ENCODE measurements at places on chromosomes 1 and 21. TPM values are rescaled to one million over a fixed set of nuclear protein-coding genes. Genes with fewer than 3 reads are reported as not detected.

The FALEC gene
- 0.84 TPM for total RNA-seq

The GPR37L1 gene
- 0.04 TPM for total RNA-seq

The ELF3 gene
- total RNA-seq, result 0.35 TPM

The PIP5K1A gene
- total RNA-seq, result 27.1 TPM

The DCDC2B gene
- total RNA-seq, result not detected

The HAO2 gene
- 0.13 TPM for total RNA-seq

The DENND4B gene
- total RNA-seq, result 11.8 TPM

The DYNLT4 gene
- total RNA-seq, result 0.40 TPM

The SMPDL3B gene
- 0.09 TPM for total RNA-seq

DNA sequence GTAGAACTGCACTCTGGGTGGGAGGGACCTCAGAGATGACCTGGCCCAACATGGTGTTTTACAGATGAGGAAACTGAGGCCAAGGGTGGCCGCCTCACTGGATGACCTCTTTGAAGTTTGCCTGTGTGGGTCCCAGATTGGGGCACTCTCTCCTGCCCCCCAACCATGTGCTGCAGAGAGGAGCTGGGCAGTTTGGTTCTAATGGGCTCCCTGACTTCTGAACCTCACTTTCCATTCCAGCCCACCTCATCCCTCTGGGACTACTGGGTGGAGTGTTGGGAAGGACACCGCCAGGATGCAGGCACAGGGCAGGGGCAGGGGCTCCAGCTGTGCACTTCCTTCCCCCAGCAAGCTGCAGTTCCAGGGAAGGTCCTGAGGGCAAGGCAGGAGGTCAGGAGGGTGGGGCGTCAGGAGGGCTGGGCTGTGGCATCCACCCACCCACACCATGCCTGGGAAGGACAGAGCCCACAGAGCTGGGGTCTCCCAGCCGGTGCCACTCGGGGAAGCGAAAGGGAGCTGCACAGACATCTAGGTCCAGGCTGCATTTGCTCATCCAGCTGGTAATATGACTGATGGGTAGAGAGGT, 10.3 kb upstream of the EPS8L3 start:
- no peaks in the 10 kb centered on the region for H3K36me3 ChIP-seq
- H3K27me3 ChIP-seq, result peaks cover 6% of the 10 kb centered on the region
- H3K4me3 ChIP-seq, result no peak overlapping the region
- peaks cover 9% of the 10 kb centered on the region for H3K4me1 ChIP-seq

DNA sequence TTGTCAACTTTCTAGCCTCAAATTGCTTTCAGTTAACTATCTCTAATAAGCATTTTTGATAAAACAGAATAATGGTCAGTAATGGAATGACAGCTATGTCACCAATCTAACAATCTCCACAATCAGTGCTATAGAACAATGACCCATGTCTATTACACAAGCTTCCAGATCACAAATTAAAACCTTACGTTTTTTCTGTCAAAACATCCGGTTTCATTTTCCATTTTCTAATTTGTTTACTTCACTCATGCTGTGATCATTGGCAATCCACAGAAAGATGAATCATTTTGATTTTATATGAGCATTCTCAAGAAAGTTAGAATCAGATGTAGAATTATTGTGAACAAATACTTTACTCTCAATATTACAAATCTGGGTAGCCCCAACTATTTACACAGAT, 80.3 kb downstream of the KCNT2 start:
- no peaks in the 10 kb centered on the region for H3K27me3 ChIP-seq
- H3K4me3 ChIP-seq, result no peak overlapping the region
- H3K36me3 ChIP-seq, result no peaks in the 10 kb centered on the region
- H3K4me1 ChIP-seq, result no peaks in the 10 kb centered on the region
- H3K27ac ChIP-seq, result no peak overlapping the region

GRCh38 chr1:237041795-237042525, at the start of gene RYR2:
Gene RYR2, plus strand, starts transcription at chr1:237042184. Its CDS starts 338 bp downstream, at chr1:237042522.
- H3K4me1 ChIP-seq, result peaks cover 11% of the 10 kb centered on the region
- H3K27me3 ChIP-seq, result peaks cover 33% of the 10 kb centered on the region
- peak; percentile 51 for DNase-seq
- H3K36me3 ChIP-seq, result no peaks in the 10 kb centered on the region
- peak within 1 kb of the TSS; percentile 40 for H3K4me3 ChIP-seq
- no peak within 1 kb of the TSS for H3K27ac ChIP-seq

- H3K27me3 ChIP-seq, result no peaks in the 10 kb centered on the region
- H3K36me3 ChIP-seq, result no peaks in the 10 kb centered on the region
- H3K4me3 ChIP-seq, result peak overlapping the region; percentile 89
Observed at GRCh38 chr1:81802457-81802706, 1.6 kb downstream of the ADGRL2 start.

DNA sequence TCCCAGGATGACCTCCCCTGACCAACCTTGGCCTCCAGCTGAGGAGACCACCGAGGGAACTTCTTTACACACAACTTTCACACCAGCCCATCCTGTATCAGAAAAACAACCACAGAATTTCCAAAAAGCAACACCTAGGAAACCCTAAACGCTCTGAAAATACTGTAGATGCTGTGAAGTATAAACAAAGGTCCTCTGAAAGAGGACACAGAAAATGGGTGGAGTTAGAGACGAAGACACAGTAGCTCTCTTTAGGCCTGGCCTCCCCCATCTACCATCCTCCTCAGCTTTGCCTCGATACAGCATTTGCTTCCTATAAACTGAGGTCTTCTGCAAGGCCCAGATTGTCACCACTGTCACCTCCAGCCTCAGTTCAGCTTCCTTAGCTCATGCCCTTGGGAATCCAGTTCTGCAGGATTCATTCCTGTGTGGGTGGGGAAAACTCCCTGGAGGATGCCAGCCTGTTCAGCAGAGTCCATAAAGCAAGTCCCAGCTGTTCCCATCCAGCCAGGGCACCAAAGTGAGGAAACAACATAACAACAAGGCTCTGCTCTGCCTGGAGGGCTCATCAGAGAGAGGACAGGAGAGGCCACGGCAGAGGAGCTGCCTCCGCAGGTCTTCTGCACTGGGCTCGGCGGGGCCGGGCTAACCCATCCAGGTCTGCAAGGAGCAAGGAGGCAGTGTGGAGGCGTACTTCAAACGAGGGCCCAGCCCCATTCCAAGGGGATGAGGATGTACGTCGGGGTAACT, 15.0 kb downstream of the PIK3C2B start:
- no peak for DNase-seq
- H3K4me1 ChIP-seq, result peaks cover 73% of the 10 kb centered on the region
- no peak overlapping the region for H3K4me3 ChIP-seq
- H3K27ac ChIP-seq, result no peak overlapping the region
- H3K36me3 ChIP-seq, result peaks cover 2% of the 10 kb centered on the region

DNA sequence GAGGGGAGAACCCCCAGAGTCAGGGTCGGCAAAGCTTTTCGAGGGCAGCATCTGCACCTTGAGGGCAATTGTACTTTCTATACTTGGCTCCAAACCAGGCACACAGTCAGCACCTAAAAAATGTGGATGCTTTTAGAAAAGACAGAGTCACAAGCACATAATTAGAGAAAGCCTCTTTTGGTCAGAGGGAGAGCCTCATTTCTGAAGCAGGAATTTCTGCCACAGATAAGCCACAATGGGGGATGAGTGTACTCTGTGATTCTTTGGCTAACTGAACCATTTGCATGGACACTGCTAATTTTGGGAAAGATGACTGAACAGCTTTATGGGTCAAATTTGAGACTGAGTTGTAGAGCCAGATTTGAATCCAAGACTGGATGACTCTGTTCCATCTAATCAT, 635.7 kb downstream of the KIF26B start:
- H3K4me3 ChIP-seq, result no peak overlapping the region
- H3K4me1 ChIP-seq, result peaks cover 6% of the 10 kb centered on the region
- H3K27ac ChIP-seq, result no peak overlapping the region
- DNase-seq, result no peak

DNA sequence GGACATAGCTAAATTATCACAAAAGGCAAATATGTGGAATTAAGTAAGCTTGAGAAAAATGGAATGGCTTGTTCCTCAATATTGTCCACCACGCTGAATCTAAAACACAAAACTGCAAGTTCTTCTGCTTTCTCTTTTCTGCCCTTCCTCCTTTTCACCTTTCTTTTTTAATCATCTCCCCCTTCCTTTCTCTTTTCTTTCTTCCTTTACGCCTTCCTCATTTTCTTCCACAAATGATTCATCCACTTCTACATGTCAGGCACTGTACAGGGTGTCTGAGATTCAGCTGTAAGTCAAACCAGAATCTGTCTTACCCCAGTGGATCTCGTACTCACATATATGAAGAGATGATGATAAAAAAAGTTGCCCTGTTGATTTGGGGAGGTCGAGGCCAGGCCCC, 1182.5 kb downstream of the MRPL39 start:
- no peaks in the 10 kb centered on the region for H3K27me3 ChIP-seq
- H3K4me1 ChIP-seq, result no peaks in the 10 kb centered on the region
- H3K36me3 ChIP-seq, result no peaks in the 10 kb centered on the region
- no peak overlapping the region for H3K4me3 ChIP-seq

GRCh38 chr1:36531833-36532232, 49.1 kb upstream of the CSF3R start:
- no peak overlapping the region for H3K27ac ChIP-seq
- DNase-seq, result no peak

GRCh38 chr21:17527711-17528110, 14.9 kb downstream of the CXADR start:
- H3K36me3 ChIP-seq, result no peaks in the 10 kb centered on the region
- no peak for DNase-seq
- H3K4me3 ChIP-seq, result no peak overlapping the region
- no peaks in the 10 kb centered on the region for H3K27me3 ChIP-seq
- H3K4me1 ChIP-seq, result no peaks in the 10 kb centered on the region

GRCh38 chr1:10852486-10852885, 56.0 kb upstream of the CASZ1 start:
- H3K4me1 ChIP-seq, result peaks cover 33% of the 10 kb centered on the region
- no peaks in the 10 kb centered on the region for H3K36me3 ChIP-seq
- H3K4me3 ChIP-seq, result no peak overlapping the region
- peaks cover 2% of the 10 kb centered on the region for H3K27me3 ChIP-seq

- H3K4me1 ChIP-seq, result peaks cover 33% of the 10 kb centered on the region
- no peak overlapping the region for H3K4me3 ChIP-seq
- DNase-seq, result peak; percentile 49
- no peaks in the 10 kb centered on the region for H3K36me3 ChIP-seq
- peak overlapping the region; percentile 67 for H3K27ac ChIP-seq
Observed at GRCh38 chr21:32523988-32524719, 61.2 kb downstream of the TCP10L start.

- H3K27ac ChIP-seq, result no peak overlapping the region
- no peak for DNase-seq
- H3K27me3 ChIP-seq, result no peaks in the 10 kb centered on the region
Observed at GRCh38 chr1:215987092-215987875, 420.2 kb downstream of the KCTD3 start.

DNA sequence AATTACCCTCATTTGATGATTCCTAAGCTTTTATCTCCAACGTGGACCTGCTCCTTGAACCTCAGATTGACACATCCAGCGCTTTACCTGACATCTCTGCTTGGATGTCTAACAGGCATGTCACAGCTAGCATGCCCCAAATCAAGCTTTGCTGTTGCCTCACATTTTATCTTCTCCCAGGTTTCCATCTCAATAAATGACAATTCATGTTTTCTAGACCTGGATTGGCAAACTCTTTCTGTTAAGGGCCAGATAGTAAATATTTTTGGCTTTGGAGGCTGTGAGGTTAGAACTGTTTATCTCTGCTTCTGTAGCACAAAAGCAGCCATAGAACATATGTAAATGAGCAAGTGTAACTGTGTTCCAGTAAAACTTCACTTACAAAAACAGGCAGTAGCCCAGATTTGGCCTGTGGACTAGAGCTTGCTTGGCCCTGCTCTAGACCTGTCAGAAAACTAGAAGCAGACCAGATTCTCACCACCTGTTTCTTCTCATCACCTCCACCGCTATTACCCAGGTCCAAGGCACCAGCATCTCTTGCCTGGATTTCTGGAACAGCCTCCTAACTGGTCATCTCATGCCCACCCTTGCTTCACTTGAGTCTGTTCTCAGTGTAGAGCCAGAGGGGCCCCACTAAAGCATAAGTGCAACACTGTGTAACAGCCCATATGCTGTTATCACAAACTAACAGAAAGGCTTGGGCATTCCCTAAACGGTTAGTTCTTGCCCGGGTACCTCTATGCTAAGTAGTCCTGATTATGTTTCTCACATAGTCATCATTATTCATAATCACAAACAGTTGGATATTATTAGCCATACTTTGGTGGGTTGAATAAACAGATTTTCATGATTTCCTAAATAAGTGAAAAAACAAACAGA, 42.3 kb downstream of the UBE4B start:
- no peaks in the 10 kb centered on the region for H3K27me3 ChIP-seq
- peaks cover 28% of the 10 kb centered on the region for H3K36me3 ChIP-seq
- no peak for DNase-seq

DNA sequence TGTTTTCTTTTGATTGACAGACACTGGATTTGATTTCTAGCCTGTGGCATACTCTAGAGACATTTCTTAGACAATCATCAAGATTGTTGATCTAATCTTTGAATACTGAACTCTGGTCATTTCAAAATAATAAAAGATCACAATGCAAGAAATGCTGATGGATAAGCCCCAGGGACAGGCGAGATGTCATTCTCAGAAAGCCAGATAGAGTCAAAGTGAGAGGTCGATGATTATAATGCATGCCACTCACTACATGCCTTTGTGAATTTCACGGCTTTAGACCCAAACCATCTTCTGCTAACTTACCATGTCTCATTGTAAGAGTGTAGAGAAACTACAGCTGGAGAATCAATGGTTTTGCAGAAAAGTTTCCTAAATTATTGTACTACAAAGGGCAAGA, 257.1 kb downstream of the DYRK1A start:
- no peak overlapping the region for H3K4me3 ChIP-seq

DNA sequence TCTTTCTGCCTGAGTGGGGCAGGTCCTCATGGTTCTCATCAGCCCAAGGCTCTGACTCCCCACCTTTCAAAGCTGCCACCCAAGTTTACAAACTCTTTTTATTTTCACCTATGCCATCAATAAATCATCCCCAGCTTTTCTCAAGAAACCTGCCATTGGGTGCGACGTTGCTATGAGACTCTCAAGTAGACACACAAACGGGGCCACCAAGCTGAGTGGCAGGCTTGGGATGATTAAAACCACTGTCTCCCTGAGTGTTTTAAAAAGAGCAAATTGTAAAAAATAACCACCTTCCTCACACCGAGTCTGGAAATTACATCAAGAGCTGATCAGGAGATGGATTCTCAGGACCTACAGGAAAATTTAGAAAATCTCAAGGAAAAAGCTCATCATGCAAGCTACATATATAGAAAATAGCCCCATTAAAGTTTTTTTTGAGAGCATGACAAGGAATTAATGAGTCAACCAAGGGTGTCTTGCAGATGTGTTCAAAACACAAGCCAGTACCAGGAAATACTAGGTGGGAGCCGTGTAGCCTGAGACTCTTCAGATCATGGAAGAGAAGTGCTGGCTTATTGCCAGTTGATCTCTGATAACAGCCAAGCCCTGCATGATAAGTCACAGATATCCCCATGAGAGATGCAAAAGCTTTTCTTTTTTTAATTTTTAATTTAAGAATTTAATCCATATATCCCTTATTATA, 158.4 kb upstream of the BACE2 start:
- peak overlapping the region; percentile 92 for H3K27ac ChIP-seq
- no peaks in the 10 kb centered on the region for H3K36me3 ChIP-seq
- peak; percentile 77 for DNase-seq
- peaks cover 17% of the 10 kb centered on the region for H3K4me1 ChIP-seq
- no peak overlapping the region for H3K4me3 ChIP-seq
